ENCODE measurements at places on chromosomes 5 and 9. TPM values are rescaled to one million over a fixed set of nuclear protein-coding genes. Genes with fewer than 3 reads are reported as not detected.

- DNase-seq = no peak
These were observed 287.2 kb downstream of the CAAP1 start for GRCh38 chr9:26605367-26605766.

GRCh38 chr5:163877865-163878264 is 372.4 kb downstream of the MAT2B start:
- DNase-seq = peak; percentile 6

The TLX3 gene
- polyA plus RNA-seq = not detected

The FBP2 gene
- not detected for polyA plus RNA-seq

All from left renal pelvis (tissue), 4 donors.